ENCODE measurements at places on chromosomes 16 and 17.

- DNase-seq, result no peak
Measured at GRCh38 chr16:592518-593306, 2.8 kb downstream of the RAB40C start.

GRCh38 chr17:51533219-51533618 is 272.9 kb downstream of the UTP18 start:
- no peak for DNase-seq

DNA sequence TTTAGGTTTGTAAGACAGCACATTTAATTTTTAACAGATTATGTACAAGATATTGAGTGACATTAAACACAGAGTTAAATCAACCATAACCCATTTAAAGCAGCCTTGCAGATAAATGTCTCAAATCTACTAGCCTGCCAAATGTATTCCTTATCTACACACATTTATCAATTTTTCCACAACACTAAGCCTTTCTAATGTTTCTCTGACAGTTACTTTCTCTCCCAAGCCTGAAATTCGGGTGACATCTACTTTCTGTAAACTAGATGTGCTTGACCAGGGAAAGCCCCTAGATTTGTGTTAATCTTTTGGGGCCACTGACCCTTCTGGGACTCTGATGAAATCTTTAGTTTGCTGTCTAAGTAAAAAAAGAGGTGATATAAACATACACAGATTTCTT is 69.0 kb downstream of the CDH13 start:
- no peak for DNase-seq

DNA sequence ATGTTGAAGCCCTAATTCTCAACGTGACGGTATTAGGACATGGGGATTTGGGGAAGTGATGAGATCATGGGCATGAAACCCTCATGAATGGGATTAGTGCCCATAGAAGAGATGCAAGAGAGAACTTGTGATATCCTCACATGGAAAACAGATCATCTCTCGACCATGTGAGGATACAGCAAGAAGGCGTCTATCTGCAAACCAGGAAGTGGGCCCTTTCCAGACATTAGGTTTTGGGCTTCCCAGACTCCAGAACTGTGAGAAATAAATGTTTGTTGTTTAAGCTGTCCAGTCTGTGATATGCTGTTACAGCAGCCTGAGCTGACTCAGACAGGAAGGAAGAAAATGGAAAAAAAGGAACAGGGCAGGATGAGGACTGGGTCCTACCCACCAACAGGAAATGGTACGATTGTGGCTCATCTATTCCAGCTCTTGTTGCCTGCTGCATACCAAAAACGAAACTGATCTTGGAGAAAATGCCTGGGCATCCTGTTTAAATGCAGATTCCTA is 21.9 kb upstream of the SSTR2 start:
- no peak for DNase-seq

- no peak for DNase-seq
Measured at GRCh38 chr16:75660726-75661302, 13.2 kb downstream of the TERF2IP start.
